ENCODE measurements at places on chromosomes 4 and X. TPM values are rescaled to one million over a fixed set of nuclear protein-coding genes. Genes with fewer than 3 reads are reported as not detected.

Gene SULT1B1
- total RNA-seq: not detected

Gene EPHA5
- total RNA-seq: 0.03 TPM

Gene DOK7
- total RNA-seq: 0.22 TPM

Gene NAP1L5
- total RNA-seq: 1.3 TPM

Gene PALLD
- total RNA-seq: 10.3 TPM

Gene PNMA6F
- not detected for total RNA-seq

Gene CFP
- 5.5 TPM for total RNA-seq

Gene FGA
- total RNA-seq: not detected

Gene TMSB15B
- total RNA-seq: 19.7 TPM

Gene BEND2
- total RNA-seq: not detected

Gene SCRG1
- not detected for total RNA-seq

DNA sequence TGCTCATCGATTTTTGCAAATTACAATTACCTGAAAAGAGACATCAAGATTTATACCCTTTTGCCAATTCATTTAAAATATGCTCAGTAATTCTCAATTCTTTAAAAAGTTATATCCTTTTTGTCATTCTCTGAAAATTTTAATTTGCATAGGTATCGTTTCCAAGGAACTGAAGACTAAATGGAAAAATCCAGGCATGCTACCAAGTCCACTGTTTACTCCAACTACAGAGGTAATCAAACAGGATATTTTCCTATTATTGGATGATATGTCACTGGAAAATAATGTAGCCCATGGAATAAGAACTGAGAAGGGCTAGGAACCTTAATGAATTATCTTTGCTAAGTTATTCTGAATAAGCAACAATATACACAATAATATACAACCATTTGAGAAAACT is 132.7 kb downstream of the THOC2 start:
- DNase-seq: no peak

DNA sequence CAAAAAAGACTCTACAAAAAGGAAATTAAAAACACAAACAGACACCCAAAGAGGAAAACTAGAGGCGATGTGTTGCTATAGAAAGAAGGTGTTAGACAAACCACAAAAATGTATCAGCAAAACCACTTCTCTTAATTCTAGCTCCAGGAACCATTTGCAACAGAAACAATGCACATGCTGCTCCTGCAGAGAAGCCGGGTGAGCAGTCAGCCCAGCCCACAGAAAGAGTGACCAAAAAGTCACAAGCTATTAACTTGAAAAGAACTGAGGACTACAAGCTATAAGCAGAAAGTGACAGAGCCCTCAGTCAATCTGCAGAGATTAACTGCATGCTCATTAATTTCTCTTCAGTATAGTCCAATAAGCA is 96.2 kb upstream of the KLHL13 start:
- DNase-seq: no peak

GRCh38 chr4:48129307-48130014 is 4.6 kb downstream of the TXK start:
- peak; percentile 22 for DNase-seq

DNA sequence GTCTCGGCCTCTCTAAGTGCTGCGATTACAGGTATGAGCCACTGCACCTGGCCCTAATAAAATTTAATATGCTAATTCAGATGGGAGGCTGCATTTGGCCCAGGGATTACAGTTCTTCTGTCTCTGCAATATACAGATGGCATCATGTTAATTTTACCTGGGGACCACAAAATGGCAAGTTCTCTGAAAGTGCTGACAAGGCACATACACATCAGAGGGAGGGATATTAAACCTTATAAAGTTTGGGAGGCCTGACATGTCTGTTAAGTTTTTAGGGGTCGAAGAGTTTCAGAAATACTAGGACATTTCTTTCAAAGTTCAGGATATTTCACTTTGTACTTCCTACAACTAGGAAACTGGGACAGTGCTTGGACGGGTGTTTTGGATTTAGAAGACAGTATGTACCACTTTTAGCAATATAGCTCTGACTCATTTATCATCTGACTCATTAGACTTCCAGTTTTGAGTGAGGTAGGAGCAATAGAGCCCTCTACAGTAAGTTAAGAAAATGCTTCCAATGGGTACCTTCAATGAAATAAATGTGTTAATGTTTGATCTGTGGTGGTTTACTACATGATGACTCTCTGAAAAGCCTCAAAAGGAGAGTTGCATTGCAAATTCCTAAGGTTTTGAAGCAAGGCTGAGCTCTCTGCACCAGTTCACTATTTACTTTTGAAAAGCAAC is 981.0 kb upstream of the HS3ST1 start:
- DNase-seq: no peak

GRCh38 chr4:141659539-141659938 is 23.2 kb downstream of the IL15 start:
- DNase-seq: no peak

- peak; percentile 14 for DNase-seq
These were observed 38.3 kb downstream of the TKTL1 start for GRCh38 chrX:154333837-154334271.

DNA sequence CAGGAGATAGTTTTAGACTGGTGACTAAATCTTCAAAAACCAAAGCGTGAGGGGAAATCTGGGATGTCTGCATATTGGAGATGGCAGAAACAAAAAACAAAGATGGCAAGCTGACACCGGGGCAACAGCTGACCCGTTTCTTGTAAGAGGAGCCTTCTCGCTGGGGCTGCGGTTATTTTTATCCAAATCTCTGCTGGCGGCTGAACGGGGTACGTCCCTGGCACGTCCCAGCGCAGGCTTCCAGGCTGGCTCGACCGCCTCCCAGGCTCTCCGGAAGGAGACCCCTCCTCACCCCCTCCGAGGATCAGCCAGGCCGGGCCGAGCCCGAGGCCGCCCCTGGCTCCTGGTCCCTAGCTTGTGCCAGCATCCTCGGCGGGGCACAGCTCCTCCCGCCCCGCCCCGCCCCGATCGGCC is 403 bp downstream of the SGCB start:
- DNase-seq: peak; percentile 87

DNA sequence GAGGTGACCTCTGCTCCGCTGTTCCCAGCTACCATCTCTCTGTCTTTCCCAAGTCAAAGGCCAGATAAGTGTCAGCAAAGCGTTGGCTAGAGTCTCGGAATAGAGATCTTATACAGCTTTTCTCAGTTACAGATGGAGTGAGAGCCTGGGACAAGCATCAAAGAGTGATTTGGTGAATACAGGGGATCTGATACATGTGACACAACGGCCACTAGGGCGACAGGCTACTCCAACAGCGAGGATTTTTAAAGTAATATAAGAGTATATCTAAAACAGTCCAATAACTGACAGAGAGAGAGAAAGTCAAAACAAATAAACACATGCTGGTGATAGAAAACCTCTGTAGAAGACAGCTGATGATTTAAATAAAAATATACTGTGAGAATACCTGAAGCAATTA is 433.1 kb upstream of the SMIM31 start:
- DNase-seq: no peak

DNA sequence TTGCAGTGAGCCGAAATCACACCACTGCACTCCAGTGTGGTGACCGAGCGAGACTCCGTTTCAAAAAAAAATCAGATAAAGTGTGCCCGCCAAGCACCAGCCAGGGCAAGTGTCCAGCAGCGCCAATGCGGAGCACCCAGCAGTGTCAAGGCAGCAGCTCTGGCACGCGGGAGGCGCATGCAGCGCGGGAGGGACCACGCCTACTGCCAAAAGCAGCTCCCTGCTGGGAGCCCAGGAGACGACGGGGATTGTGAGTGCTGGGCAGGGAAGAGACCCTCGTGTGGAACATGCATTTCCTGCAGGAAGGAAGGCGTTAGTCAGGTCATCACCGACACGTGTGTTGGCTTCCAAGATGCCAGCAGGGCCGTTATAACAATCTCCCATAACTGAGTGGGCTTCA is 10.4 kb downstream of the FAM53A start:
- DNase-seq: peak; percentile 51

DNA sequence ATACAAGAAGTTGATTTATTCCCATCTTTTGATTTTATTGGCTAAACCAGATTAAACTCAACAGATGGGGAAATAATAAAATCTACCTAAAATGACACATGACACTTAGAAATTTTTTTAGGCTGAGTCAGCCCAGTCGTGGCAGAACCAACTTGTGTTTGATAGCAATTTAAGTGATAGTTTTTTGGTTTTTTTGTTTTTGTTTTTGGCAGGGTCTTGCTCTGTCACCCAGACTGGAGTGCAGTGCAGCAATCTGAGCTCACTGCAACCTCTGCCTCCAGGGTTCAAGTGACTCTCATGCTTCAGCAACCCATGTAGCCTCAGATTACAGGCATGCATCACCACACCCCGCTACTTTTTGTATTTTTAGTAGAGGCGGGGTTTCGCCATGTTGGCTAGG is 370.3 kb upstream of the NOCT start:
- no peak for DNase-seq

- no peak for DNase-seq
These were observed 328.4 kb upstream of the INTU start for GRCh38 chr4:127304356-127304755.

- DNase-seq: no peak
These were observed 50.8 kb upstream of the BOD1L1 start for GRCh38 chr4:13678186-13678924.

GRCh38 chrX:48600226-48600625 is 2.9 kb downstream of the WDR13 start:
- DNase-seq: no peak

DNA sequence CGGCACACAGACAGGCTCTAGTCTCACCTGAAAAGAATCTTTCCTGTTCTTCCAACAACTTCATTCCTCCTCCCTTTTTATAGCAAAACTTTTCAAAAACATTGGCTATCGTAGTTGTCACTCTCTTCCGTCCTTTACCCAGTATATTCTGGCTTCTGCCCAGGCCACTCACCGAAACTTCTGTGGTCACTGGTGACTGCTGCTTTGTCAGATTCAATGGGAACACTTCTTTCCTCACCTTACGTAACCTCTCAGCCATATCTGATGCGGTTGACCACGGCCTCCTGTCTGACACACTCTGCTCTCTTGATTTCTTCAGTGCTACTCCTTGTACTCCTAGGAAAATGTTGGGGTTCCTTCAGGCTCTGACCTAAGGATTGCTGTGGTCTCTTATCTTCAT is 9.2 kb upstream of the RNF150 start:
- DNase-seq: no peak

DNA sequence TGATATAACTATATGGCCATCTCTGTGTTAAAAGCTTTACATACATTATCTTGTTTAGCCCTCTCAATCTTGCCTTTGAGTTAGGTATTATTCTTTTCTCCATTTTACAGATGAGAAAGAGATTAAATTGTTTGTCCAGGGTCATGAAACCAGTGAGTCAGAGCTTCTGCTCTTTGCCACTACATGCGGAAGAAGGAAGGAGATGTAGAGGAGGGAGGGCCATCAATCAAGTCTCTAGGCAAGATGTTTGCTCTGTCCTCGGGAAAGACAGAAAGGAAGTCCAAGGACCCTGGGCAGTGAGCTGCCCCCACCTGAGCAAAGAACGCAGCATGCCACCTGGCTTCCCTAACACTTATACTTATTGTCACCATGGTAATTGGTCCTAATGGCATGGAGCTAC is 133.7 kb upstream of the IL1RAPL2 start:
- DNase-seq: no peak

DNA sequence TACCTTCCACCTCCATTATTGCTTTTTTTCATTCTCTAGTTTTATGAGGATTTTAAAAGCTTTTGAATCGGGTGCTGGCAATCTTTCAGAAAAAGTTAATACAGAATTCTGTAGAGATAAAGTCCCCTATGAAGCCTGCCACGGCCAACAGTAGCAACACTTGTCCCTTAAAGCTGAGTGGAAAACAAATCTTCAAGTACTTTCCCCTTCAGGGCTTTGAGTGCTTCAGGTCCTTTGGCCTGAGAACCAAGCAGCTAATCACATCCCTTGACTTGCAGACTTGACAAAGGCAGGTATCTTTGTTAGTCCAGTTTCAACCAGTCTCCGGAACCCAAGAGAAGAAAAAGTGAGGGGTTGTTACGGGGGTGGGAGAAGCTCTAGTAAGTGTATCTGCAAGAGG is 144.4 kb downstream of the ATG4A start:
- DNase-seq: no peak

DNA sequence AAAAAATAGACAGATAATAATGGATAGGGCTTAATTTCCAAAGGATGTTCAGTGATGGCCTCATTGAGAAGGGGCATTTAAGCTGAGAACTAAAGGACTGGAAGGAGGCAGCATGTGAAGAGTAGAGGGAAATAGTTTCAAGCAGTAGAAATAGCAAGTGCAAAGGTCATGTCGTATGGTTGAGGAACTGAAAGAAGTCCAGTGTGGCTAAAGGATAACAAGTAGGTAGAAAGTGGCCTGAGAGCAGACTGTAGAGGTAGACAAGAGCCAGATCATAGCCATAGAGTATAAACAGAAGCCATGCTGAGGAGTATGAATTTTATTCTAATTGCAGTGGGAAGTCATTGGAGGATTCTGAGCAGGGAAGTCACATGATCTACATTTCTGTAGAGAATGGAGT is 72.3 kb downstream of the GRIA3 start:
- no peak for DNase-seq

GRCh38 chrX:153547195-153547594 is 29.8 kb downstream of the ATP2B3 start:
- no peak for DNase-seq

DNA sequence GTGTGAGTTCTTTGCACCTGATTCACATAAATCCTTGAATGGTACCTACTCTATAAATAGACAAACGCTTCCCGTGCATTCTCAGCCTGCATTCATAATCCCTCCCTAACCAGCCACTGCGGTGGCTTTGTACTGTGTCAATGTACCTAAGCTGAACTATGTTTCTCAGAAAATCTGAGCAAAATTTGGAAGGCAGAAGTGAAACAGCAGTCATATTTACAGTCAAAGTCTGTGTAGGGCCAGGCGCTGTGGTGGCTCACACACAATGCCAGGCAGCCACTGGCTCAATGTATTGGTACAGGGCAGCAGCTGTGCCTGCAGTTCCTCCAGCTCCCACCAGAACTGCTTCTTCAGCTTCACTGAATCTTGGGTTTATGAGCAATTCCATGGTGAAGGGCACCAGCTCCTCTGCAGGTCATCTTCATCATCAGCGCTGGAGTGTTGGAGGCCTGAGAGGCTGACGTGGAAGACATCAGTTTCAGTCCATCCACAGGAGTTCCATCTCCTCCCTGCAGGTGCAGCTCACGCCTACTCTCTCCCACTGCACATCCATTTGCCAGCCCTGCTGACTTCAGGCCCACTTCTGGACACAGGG is 32.3 kb upstream of the IRF2 start:
- peak; percentile 57 for DNase-seq

DNA sequence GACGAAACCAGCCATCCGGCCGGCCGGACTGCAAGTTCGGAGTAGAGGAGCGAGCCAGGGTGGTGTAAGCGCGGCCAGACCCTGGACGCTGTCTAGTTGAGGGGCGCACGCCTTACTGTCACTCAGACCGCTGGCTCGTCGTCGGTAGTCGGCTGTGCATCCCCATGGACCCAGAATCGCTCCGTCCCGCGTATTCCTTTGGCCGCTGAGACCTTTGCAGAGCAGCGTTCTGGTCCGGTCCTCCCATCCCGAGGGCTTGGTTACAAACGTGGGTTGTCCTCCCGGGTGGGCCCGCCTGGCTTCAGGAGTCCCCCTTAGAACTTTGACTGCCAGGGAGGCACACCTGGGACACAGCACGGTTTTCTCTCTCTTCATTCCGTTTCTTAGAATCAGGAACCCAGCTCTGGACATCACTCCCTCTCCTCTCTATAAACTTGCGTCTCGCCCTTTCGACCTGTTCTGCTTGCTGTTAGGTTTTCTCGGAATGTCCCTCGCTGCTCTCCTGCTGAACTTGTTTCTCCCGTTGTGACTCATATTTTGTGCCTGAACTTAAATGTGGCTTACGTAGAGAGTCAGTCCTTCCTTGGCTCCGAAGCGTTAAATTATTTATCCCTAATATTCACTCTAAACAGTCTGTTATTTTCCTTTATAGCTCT is 672 bp downstream of the PGM2 start:
- DNase-seq: no peak
